ENCODE measurements at places on chromosomes 4 and X.

GRCh38 chrX:40552768-40553167 lies 28.0 kb upstream of the ATP6AP2 start:
- DNase-seq: no peak

DNA sequence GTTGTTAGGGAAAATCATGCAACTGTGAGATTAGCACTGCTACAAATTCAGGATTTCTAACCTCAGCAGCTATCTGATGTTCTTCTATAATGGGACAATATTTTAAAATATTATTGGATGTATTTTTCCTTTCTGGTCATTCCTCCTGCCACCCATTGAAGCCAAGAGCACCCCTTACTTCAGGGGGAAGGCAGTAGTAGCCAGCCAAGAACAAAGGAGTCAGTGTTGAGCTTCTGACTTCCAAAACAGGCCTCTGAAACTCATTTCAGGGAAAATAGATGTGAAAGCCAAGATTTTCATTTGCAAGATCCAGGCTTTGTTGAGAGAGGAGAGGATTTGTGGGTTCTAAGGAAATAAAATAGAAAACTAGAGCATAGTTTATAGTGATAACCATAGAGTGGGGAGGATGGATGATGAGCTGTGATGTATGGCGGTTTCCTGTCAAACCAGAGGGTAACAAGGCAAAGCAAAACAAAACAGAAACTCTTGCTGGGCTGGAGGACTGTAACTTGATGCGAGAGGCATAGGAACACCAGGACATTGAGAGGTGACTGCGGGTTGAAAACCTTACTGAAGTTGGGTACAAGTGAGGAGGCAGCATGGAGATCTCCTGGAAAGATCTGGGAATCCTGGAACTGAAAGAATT lies 173.7 kb upstream of the LEF1 start:
- peak; percentile 51 for DNase-seq

- no peak for DNase-seq
These were observed 2.7 kb downstream of the SCML2 start for GRCh38 chrX:18351784-18352183.

- DNase-seq: no peak
These were observed 48.6 kb downstream of the HAUS3 start for GRCh38 chr4:2193326-2193725.

DNA sequence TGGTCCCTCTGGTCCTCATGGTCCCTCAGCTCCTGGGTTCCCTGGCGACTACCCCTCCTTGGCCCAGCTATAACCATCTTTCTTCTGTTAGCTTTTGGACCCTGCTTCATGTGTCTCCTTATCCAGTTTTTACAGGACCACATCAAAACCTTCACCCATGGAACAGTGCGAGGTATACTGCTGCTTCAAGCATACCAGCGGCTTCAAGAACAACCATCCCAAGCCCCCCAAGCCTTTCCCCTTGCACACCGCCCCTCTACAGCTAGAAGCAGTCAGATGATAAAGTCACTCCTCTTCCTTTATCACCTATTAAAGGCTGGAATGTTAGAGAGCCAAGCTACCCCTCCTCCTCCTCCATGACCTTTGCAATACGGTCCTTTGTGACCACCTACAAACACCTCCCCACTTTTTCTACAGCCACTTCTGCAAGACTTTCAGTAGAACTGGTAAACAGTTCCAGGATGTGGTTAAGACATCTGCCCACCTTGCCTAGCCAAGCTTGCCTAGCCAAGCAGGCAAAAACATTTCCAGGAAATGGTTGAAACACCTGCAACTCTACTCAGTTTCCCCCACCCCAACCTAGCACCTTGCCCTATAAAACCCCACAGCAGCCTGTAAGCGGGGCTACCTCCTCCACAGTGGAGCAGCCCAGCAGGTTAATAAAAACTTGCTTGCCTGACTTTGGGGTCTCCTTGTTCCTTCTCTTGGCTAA lies 125.7 kb downstream of the ZC4H2 start:
- DNase-seq: peak; percentile 1

GRCh38 chr4:40607221-40607620 lies 22.4 kb downstream of the RBM47 start:
- DNase-seq: no peak

GRCh38 chr4:80452768-80453167 lies 117.2 kb downstream of the CFAP299 start:
- DNase-seq: no peak
